Effector CD4-positive, alpha-beta T cell (primary cell): ENCODE measurements at places on chromosomes 11 and 22.

DNA sequence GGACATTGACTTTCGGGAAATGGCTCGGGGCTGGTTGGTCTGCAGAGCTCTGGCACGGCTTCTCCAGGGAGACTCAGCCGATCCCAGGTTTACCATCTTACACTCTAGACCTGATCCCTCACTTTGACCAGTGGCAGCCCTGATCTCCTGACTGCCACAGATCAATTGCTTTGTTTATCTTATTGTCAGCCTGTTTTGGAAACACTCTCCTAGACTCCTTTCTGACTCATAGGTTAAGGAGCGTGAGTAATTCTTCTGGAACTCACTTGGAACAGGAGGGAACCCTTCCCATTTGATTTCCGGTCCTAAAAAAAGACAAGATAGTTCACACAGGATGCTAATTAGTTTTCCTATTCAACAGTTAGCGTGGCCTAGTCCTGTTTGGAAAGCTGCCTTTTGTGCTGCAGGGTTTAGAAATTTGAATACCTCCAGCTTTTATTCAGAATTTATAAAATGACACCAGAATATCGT, 16.0 kb upstream of the BMAL1 start:
- no peak for DNase-seq

DNA sequence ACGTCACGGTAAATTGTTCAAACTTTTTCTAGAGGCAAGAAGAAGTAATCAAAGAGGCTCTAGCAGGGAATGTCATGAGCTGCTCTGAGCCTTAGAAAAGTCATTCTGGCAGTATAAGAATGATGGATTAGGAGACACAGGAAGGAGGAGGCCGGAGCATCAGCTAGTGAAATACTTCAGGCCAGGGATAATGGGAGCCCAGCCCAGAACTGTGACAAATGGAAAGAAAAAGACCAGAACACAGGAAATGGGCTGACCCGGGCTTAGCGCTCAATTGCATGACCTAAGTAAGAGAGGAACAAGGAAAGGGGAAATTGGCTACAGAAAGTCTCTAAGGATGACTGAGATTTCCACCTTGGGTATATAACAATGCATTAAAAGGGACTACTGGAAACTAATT, 108.6 kb downstream of the LARGE1 start:
- DNase-seq = no peak

GRCh38 chr22:44682556-44683168, 19.3 kb upstream of the PRR5 start:
- no peak for DNase-seq

GRCh38 chr22:32904044-32904443, 102.5 kb downstream of the TIMP3 start:
- DNase-seq = no peak

- no peak for DNase-seq
These were observed 6.9 kb downstream of the MUC6 start for GRCh38 chr11:1029654-1030053.

DNA sequence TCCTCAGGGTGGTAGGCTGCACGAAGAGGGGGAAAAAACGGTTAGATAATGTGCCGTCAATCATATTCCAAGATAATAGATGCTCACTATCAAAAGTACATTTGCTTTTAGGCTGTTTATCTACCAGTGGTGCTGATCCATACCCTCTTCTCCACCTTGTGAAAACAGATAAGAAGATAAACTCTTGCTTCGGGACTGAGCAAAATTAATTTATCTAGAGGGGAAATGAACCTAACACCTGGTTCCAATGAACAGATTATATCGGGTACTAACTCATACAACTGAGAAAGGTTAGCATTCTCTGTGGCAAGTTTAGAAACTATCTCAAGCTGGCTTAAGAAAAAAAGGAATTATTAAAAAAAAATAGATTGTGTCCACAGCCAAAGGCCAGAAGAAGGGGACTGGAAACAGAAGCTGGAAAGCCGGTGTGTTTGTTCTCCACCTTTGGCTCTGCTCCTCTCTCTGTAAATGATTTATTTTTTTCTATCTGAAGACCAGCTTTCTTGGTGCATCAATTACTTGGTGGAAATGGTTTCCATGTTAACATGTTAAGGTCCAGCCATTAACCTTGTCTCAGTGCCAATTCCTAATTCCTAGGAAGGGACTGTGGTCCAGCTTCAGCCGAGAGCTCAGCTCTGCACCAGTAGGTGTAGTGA, 55.8 kb downstream of the SC5D start:
- DNase-seq = no peak

DNA sequence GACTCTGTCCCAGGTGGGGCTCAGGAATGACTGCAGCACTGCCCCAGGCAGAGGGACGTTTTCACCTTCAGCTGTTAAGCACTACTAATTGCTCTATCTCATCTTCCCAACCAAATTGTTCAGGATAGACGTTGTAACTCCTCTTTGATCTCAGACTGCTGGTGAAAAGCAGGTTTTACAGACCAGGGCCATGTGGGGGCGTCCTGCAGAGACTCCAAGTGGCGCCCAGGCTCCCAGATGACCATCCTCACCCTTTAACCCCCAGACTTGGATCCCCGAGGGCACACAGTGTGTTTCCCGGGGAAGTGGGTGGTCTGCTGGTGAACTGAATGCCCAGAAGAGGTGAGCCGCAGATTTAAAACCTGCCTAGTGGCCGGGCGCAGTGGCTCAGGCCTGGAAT, 23.9 kb downstream of the FADD start:
- DNase-seq = no peak

DNA sequence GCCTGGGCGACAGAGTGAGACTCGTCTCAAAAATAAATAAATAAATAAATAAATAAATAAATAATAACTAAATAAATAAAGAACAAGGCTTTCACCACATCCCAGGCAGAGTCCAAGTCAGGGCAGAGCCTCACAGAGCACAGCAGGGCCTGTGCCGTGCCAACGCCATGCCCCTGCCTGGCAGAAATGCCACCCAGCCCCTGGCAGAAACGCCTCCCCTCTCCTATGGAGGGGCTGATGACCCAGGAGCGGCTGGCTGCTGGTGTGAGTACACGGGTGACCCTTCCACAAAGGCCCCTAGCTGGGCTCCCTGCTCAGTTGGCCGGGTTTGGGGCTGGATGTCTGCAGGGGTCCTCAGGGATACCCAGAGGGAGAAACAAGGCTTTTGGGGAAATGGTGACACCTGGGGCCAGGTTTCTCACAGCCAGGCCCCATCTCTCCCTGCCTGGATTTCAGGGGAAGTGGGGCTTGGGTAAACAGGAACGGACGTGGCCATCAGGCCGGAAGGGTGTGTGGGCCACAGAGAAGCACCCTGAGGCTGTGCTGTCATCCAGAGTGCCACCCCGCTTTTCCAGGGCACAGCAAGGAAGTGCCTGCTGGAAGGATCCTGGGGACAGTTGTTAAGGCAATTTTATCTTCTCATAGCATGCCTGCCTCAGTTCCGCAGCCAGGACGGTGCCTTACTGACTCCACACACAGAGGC, 5.1 kb downstream of the BID start:
- no peak for DNase-seq

GRCh38 chr11:78110351-78110750, 29.1 kb downstream of the ALG8 start:
- DNase-seq = no peak

DNA sequence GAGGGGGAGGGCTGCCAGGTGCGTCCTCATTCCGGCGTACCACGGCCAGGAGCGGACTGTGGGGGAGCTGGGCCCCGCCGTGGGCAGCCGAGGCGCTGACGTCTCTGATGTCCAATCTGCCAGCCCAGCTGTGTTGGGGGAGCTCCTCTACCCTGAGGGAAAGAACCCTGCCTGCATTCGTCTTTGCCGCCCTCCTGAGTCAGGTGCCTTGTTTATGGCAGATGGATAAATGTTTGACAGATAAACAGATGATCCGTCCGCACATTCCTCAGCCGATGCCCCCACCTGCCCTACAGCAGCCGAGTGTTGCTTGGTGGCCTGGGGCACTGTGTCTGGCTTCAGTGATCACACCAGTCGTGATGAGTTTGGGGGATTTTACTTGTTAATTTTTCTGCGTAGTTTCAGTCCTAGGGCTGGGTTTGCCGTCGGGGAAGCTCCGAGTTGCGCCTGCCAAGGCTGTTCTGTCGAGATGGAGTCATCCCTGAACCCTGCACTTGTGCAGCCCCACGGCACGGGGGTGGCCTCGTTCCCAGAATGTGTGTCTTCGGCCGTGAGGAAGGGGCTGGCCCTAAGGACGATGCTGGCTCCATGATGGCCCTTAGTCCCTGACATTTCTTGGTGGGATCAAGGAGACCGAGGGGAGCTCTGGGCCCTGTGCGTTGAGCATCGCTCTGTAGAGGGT, 1083.9 kb downstream of the BRD1 start:
- DNase-seq = no peak

DNA sequence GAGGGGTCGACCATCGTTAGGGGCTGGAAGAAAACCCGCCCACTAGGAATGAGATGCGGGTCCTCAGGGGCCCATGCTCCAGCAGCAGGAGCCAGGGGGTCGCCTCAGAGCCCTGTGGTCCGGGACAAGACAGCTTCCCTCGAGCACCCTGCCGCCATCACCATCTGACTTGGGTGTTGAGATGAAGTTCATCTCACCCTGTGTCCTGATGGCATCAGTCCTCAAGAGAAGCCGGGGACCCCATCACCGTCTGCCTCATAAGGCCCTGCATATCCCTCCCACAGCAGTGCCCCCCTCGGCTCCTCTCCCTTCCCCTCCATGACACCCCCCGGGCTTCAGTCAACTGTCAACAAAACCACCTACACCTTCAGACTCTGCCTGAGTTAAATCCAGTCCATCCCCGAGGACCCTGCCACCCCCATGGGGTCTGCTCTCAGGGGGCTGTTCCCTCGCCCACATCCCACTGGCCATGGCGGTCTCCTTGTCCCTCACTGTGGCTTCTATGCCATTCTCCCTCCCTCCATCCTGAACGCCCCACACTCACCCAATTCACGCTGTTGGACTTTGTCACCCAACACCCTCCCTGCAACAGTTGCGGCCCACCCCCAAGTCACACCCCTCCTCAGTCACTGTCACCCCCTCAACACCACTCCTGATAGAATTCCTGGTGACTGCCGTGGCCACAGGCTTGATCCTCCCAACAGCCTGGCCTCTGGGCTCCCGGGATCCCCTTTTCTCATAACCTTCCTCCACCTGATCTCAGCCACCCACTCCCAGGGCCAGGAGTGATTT, 87.7 kb upstream of the RTL6 start:
- no peak for DNase-seq

DNA sequence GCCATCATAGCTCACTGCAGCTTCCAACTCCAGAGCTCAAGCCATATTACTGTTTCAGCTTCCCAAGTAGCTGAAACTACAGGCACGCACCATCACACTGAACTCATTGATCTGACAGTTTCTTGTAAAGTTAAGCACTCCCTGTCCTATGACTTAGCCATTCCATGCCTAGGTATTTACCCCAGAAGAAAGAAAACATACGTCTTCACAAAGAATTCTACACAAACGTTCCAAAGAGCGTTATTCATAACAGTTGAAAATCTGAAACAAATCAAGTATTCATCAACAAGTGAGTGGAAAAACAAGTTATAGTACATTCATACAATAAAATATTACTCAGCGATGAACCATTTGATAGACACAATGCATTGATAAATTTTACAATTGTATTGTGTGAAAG, 7.8 kb upstream of the NLRP10 start:
- no peak for DNase-seq

DNA sequence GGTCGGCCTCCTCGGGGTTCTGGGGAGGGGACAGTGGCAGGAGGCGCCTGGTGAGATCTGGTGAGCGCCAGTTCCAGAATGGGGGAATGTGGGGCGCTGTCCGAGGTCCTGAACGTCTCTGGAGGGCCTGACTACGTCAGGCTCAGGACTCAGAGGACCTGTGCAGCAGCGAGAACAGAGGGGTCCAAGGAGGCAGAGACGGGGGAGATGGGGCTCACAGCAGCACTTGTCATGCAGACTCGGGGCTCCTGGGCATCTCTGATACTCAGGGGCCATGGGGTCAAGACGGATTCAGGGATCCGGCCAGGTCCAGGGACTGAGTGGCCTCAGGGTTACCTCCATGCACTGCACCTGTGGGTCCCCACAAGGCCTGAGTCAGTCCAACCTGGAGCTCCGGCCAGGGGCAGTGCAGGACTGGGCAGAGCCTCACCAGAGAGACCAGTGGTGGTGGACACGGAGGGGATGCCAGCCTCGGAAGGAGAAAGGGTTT, 92.2 kb downstream of the BRD1 start:
- no peak for DNase-seq

DNA sequence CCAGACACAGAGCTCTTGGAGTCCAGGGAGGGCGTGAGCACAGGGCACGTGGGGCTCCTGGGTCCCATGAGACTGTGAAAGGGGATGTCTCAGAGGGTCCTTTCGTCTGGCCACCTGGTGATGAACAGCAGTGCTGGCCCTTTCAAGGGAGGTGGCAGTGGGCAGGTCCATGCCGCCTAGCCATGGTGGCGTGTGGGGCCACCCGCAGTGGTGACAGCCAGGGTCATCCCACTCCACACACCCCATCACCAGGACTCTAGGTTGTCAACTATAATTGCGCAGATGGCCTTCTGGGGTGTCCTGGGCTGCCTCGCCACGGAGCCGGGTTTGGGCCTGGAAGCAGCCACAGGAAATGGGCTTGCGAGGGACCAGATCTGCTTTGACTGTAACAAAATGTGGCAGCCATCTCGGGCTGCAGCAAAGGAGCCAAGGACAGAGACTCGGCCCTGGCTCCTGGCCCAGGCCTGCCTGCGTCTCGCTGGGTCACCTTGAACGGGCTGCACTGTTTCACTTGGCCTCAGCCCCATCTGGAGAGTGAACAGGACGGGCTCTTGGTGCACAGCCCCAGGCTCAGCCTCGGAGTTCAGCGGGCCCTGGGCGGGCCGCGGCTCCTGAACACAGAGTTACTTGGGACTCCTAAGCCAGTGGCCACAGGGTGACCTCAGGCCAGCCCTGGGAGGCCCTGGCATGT, 1350.5 kb downstream of the BRD1 start:
- DNase-seq = no peak

- DNase-seq = no peak
These were observed 33.1 kb downstream of the EHF start for GRCh38 chr11:34653851-34654482.

GRCh38 chr11:55707029-55707428, 45.0 kb downstream of the OR4C6 start:
- no peak for DNase-seq

GRCh38 chr11:133525976-133526375, 6.3 kb downstream of the OPCML start:
- DNase-seq = no peak

DNA sequence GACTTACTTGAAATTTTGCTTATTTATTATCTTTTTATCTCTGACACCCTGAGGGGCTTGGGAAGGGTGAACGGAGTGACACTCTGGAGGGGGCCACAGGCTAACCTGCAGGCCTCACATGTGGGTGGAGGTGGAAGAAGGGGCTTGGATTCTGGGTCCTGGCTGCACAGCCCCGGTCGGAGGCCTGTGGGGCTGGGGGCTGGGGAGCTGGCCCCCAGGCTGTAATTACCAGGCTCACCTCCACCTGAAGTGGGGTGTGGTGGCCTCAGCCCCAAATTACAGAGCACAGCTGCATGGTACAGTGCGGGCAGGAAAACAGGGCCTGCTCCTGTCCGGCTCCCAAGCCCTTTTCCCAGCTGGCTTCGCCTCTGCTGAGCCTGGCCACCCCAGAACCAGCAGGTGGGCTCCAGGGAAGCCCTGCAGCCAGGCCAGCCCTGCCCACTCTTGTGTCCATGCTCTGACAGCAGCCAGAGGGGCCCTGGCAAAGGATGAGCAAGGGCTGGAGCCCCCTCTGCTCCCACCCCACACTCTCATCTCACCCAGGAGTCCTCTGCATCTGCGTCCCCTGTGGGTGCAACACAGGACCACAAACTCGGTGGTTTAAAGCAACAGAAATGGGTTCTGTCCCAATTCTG, 48.0 kb downstream of the IGF2 start:
- no peak for DNase-seq

- DNase-seq = no peak
These were observed 5.1 kb upstream of the OR10A4 start for GRCh38 chr11:6871278-6871677.
